DMS 273 treated with DMSO at 0.1 percent for 48 hours (cell line): ENCODE measurements at places on chromosomes 1 and 21.

DNA sequence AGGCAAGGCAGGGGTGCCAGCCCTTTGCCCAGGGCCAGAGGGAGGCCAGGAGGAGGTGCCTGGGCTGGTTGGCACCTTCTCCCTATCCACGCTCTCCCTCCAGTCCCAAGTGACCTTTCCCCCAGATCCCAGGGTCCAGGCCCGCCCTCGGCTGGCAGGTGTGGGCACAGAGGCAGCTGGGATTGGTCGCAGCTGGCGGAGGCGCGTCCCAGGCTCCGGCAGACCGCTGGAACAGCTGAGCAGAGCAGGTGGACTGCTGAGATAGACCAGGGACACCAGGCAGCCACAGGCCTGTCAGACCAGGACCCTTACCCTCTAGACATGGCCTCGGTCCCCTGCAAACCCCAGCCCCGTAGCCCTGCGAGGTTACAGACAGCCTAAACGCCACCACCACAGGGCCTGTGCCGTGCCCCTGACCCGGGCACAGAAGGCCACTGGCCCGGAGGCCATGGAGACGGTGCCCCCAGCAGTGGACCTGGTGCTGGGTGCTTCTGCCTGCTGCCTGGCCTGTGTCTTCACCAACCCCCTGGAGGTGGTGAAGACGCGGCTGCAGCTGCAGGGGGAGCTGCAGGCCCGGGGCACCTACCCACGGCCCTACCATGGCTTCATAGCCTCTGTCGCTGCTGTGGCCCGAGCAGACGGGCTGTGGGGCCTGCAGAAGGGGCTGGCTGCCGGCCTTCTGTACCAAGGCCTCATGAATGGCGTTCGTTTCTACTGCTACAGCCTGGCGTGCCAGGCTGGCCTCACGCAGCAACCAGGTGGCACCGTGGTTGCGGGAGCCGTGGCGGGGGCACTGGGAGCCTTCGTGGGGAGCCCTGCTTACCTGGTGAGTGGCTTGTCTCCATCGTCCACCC lies at the start of gene SLC25A34:
SLC25A34 (plus strand) TSS at position 221 of the 854 bp plus-strand sequence; CDS start at position 449, 228 bp downstream.
- DNase-seq, result peak; percentile 22

DNA sequence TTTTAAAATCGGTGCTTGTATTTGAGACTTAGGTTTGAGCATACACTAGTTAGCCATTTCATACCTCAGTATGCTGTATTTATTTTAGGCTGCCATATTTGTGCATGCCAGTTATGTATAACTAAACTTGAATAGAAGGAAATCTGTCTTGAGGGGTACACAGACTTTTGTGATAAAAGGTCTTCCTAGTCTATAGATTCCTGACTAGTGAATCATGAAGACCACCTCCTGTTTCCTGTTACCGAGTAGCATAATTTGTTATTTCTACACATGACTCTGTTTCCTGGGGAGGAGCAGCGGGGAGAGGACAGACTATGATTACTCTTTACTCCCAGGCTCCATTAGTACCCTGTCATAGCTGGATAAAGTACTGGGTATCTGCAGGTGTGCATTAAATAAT lies 316.8 kb upstream of the SNX7 start:
- DNase-seq, result no peak

- DNase-seq, result no peak
Observed at GRCh38 chr1:43285269-43285990, at the start of gene C1orf210. TSS of gene C1orf210 (minus strand) at chr1:43285581. CDS start at chr1:43283270, 2,311 bp downstream.

GRCh38 chr1:58791106-58791505 lies 7.3 kb upstream of the JUN start:
- DNase-seq, result no peak

DNA sequence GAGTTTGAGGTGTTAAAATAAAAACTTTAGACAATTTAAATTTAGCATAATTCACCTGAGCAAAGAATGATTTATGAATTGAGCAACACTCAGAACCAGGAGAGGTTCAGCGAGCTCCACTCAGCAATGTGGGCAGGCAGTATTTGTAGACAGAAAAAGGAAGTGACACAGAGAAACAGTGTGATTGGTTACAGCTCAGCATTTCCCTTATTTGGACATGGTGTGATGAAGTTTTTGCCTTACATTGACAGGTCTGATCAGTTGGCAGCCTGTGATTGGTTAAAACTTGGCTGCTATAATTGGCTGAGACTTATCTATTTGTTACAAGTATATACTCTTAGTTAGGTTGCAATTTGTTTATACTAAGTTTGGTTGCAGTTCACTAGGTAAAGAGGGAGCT lies 621.2 kb upstream of the PRMT6 start:
- DNase-seq, result no peak

- DNase-seq, result no peak
Observed at GRCh38 chr1:2396059-2396458, 4.4 kb downstream of the RER1 start.

DNA sequence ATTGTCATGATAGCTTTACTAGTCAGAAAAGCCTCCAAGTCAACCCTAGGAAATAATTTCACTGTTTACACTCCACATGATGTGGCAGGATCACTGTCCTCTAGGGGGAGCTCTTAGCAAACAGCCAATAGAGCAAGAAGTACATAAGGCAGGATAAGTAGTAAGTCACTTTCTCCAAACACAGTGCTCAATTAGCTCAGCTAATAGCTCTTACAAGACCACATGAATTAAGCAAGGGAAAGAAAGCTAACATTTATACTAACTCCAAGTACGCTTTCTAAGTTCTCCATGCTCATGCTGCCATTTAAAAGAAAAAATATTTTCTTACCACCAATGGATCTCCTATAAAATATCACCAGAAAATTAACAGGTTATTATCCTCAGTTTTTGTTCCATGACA lies 66.9 kb upstream of the LRIF1 start:
- DNase-seq, result no peak

GRCh38 chr1:73821520-73821919 lies 376.5 kb downstream of the LRRIQ3 start:
- DNase-seq, result no peak

DNA sequence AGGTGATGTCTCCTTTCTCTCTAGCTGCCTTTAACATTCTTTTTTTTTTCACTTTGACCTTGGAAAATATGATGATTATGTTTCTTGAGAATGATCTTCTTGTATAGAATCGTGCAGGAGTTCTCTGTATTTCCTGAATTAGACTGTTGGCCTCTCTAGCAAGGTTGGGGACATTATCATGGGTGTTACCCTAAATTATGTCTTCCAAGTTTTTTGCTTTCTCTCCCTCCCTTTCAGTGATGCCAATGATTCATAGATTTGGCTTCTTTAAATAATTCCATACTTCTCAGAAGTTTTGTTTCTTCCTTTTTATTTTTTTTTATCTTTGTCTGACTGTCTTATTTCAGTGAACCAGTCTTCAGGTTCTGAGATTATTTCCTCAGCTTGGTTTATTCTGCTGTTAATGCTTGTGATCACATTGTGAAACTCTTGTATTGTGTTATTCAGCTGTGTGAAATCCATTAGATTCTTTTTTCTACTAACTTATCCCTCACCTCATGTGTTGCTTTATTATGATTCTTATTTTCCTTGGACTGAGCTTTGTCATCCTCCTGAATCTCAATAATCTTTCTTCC lies 268.4 kb upstream of the NRIP1 start:
- DNase-seq, result no peak

GRCh38 chr1:166933140-166933539 lies 42.2 kb downstream of the ILDR2 start:
- no peak for DNase-seq

DNA sequence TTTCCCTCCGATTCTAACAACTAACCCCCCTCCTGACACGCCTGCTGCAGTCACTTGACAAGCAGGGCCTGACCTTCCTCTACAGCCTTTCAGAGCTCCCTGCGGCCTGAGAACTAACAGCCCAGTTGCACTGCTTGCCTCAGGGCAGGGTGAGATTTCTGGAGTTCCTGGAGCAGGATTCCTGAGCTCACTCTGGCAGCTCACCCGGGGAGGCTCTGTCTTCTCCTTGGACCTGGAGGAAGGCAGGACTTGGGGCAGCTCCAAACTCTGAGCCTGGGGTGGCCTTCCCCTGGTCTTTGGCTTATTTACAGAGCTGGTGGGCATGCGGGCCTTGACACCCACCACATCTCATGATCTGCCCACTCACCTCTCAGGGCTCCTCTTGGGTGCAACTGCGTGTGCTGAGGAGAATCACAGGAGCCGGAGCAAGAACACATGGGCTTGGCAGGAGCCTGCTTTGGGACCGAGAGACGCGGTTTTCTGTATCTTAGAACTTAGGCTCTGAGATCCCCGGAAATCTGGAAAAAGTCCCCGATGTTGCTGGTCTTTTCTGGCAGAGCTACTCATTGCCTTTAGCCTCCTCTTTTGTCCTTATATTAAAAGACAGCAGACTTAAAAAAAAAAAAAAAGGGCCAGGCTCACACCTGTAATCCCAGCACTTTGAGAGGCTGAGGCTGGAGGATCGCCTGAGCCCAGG lies 13.1 kb upstream of the SLC25A34 start:
- no peak for DNase-seq

GRCh38 chr21:32765058-32765457 lies 6.5 kb downstream of the PAXBP1 start:
- DNase-seq, result no peak

- no peak for DNase-seq
Observed at GRCh38 chr21:41166884-41167283, 1.1 kb upstream of the BACE2 start.
